ENCODE measurements at places on chromosomes 5 and 9.

DNA sequence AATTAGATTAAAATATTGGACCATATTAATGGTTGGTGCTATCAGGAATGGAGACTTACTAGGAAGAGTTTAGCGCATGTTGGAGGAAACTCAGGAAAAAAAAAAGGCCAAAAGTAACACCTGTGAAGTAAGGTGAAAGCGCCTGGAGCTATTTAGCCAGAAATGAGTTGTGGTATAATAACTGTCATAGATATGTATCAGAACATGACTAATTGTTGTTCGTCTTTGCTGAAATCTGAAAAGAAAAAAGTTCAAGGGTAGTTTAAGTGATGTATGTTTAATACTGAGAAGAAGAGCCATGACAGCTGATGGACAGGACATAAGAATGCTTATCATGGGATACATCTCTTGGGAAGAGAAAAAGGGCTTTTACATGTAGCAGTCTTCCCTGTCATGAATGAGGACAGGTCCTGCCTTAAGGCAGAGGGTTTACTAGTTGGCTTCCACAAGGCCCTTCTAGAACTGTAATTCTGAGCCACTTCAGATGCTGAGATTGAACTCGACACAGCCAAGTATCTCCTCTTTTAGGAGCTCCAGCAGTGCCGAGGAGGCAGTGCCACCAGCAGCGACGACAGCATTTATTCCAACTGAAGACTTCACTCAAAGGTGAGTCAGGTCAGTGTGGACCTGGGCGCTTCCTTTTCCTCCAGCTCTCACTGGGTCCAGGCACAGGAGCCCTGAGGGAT lies 940 bp upstream of the CAMK4 start:
- DNase-seq = no peak

GRCh38 chr9:93065135-93065720 lies 6.7 kb downstream of the SUSD3 start:
- no peak for DNase-seq

DNA sequence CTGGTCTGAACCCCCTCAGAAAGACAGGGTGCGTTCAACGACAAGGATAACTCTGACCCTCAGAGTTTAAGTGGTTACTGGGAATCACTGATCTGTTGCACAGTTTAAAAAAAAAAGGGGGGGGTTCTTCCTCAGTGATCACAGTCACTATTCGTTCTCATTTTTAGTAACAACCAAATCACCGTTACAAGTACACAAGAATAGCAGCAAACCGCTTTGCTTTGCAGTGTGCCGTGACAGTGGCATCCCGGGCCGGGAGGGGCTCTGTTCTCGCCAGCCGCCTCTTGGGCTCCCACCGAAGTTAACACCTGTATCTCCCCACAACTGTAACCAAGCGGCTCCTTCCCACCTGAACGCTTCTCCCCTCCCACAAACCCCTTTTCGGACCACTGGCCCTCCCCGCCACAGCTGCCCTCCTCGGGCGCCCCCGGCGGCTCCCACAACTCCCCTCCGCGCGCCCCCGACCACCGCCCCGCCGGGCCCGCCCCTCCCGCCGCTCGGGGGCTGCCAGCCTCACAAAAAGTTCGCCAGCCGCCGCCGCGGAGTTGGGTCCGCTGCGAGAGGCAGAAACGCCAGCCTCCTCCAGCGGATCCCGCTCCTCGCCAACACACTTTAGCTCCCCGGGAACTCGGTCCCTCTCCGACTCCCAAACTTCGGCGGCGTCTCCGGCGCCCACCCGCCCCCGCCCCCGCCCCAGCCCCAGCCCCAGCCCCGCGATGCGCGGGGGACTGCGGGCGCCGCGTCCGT lies 1.2 kb downstream of the SSBP2 start:
- no peak for DNase-seq

DNA sequence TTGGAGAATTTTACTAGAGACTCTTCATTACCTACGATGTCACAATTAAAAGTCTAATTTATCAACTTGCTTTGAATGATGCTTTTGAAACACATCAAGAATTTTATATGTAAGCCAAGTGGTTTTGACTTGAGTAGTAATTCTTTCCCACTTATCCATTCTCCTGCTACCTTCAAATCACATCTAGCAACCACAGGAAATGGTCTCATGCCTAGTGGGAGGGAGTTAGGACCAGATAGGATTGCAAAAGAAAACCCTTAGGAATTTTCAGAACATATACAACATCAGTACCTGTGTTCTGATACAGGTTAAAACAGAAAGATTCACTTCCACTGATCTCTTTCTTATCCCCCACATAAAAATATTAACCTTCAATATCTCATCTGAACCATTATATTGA lies 260.4 kb downstream of the CWC27 start:
- no peak for DNase-seq

- DNase-seq = no peak
Observed at GRCh38 chr9:94150279-94150828, 66.1 kb downstream of the PTPDC1 start.

DNA sequence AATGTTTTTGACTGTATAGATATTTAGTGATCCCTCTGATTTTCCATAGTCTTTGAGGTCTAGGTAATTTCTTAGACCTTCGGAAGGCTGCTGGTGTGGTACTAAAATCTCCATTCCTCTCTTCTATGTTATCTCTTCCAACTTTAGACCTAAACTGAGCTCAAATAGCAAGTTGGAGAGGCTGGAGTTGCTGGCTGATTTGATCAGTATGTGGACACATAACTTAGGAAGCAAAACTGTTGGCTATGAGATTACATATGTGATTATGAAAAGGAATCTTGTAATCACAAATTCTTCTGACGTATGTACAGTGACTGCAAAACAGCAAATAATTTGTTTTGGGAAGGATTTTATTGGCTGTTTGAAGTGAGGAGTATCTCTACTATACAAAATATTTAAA lies 2.1 kb upstream of the SMAD5 start:
- DNase-seq = no peak
